ENCODE measurements at places on chromosomes 4 and X.
A peak's percentile ranks its signal among the peaks of the same experiment; 100 is the strongest.

DNA sequence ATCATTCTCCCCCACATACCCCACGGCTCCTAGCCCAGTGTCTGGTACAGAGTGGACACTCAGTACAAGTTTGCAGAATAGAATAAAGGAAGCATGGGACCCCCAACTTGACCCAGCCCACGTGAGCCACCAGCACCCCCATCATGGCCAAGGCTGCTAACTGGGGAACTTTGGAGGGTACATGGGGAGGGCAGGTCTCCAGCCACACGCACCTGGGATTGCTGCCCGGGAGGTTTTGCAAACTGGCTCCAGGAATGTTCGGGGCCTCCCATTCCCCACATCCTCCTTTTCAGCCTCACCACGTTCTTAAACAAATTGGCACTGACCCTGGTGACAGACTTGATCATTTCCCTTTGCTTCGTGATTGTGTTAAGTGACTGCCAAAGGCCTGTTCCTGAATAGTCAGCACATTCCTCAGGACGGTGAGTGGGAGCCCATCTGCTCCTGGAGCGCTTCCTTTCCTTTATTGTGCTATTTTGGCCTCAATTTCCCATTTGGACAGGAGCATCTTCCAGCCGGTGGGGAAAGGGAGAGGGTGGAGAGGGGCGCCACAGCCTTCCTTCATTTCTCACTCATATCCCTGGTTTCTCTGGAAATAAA, 18.7 kb upstream of the XPNPEP2 start:
- no peak for DNase-seq

DNA sequence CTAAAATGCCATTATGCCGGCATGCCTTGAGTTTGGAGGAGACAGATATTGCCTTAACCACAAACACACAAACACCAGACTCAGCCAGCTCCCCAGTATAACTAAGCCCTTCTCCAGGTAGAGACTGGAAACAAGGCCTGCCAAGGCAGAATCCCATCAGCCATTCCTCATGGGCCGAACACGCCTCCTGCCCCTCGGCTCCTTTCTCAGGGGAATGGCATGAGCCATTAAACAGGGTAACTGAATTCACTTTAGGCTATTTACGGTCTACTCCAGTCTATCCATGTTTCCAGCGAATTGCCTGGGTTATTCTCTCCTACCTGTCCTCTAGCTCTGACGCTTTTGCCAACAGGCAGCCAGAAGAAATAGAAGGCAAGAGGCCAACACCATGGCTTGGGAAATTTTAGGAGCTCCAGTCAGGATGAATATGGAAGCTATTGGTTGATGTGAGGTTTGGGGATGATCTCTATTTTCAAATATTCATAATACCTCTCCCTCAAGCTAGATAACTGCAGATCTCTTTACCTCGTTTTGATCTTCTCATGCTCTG, 4.9 kb downstream of the SEL1L3 start:
- DNase-seq = no peak

- no peak for DNase-seq
These were observed 21.3 kb upstream of the SOX3 start for GRCh38 chrX:140526171-140526570.

DNA sequence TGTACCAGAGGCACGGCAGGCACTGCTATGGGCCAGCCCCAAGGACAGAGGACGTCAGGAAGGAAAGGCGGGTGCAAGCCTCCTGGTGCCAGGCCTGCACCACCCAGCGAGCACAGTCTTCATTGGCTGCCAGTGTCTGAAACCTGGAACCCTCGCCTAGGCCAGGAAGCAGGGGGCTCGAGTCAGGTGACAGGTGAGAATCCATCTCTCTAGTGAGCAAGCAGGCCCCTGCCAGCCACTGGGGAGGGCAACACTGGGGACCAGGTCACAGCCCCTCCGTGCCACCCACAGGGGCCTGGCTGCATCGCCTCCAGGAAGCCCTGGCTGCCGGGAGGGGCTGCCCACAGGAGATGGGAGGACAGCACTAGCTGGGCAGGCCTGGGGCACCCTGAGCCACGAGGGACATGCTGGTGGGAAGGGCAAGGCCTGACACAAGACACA, 6.9 kb upstream of the HAUS3 start:
- peak; percentile 8 for DNase-seq

DNA sequence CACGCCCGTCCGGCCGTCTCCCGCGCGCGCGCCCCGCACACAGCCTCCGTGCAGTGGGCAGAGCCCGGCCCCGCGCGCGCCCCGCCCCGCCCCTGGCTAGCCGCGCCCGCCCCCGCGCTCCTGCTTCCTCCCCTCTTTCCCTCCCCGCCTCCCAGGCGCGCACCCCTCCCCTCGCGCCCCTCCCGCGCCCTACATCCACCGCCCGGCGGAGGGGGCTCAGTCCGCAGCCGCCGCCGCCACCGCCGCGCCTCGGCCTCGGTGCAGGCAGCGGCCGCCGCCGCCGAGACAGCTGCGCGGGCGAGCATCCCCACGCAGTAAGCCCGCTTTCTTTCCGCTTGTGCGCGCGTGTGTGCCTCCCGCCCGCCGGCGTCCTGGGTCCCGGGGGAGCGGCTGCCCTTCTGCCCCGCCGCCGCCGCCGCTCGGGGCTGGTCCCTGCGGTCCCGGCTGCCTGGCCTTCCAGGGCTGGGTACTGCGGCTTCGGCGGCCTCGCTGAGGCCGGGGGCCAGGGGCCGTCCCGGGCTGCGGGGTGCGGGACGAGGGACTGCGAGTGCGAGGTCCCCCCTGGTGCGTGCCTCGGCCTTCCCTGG, at the start of gene FHL1:
Gene FHL1 (plus strand): TSS at position 219 of the 587 bp plus-strand sequence.
- peak; percentile 70 for DNase-seq

DNA sequence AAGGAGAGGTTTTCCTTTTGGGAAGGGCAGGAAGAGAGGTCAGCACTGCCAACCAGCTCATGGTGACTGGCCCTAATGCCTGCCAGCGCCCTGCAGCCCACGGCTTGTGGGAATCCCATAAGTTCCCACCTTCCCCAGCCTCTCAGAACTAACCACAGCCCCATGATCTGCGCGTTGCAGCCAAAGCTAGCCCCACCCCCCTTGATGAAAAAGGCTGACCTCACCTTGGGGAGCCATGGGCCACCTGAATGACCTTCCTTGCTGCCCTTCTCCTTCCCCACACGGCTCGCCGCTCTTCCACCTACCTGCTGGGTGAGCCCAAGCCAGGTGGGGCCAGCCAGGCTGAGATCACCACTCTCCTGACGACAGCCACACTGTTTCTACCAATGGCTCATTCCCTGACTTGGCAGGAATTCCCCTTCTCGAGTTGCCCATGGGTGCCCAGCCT, 3.9 kb upstream of the ELF4 start:
- DNase-seq = no peak

- DNase-seq = no peak
These were observed 286.4 kb downstream of the USP46 start for GRCh38 chr4:52372747-52373146.

DNA sequence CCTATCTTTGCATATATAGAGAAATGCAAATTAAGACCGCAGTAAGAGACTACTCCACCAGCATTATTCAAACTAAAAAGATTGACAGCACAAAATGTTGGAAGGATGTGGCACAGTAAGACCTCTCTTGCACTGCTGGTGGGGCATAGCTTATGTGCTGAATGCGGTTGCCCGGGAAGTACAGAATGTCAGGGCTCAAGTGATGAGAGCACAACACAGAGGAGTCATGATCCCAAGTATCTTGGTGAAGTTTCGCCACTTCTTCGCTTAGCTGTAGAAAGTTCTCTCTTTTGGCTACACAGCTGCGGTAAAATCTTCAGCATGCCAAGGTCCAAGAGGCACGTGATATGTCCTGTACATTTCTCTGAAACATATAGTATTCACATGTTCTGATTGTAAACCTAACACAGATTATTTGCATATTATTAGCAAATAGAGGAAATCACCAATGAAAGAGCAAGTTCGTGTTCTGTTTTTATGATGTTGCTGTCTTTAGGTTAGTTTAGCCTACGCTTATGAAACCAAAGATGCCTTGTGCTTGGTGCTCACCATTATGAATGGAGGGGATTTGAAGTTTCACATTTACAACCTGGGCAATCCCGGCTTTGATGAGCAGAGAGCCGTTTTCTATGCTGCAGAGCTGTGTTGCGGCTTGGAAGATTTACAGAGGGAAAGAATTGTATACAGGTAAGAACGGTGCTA, 55.0 kb downstream of the HTT-AS start:
- DNase-seq = no peak

DNA sequence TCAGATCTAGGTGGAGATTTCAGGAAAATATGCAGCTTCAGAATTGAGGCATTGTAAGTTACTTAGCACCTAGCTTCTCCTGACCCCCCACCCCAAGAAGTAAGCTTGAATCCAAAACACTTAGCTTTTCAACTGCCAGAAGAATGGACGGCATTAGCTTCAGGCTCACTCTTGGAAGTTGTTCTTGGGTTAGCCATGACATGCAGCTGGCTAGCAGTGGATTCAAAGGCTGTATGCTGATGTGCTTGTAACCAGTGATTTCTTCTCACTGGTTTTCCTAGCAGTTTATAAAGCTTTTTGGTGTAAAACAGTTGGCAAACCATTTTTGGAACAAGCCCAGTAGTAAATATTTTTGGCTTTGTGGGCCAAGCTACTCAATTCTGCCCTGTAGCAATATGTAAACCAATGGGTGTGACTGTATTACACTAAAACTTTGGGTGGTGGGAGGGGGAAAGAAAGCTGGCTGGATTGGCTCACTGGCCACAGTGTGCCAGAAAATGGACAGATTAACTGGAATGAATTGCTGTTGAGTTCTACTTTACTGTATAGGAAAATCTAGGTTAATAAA, 85.6 kb downstream of the SHROOM2 start:
- no peak for DNase-seq

- peak; percentile 32 for DNase-seq
These were observed 32.4 kb downstream of the PRDX4 start for GRCh38 chrX:23699636-23700194.

DNA sequence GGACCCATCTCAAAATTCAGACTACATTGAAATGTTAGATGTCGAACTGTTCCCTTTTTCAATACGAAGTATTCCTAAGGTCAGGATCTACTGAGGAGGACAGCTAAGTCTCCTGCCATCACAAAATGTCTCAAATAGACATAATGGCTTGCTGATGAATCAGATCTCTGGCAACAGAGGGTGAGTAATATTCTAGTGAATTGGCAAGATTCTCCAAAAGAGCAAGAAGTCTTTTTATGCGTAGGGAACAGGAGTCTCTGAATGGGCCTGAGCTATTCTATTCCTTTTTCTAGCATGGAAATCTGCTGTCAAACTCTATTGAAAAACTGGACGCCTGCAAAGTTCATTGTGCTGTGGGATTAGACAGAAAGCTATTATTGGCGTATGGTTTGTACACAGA, 145.4 kb downstream of the FNIP2 start:
- no peak for DNase-seq

GRCh38 chr4:1323280-1323634, 23.8 kb upstream of the UVSSA start:
- DNase-seq = no peak

DNA sequence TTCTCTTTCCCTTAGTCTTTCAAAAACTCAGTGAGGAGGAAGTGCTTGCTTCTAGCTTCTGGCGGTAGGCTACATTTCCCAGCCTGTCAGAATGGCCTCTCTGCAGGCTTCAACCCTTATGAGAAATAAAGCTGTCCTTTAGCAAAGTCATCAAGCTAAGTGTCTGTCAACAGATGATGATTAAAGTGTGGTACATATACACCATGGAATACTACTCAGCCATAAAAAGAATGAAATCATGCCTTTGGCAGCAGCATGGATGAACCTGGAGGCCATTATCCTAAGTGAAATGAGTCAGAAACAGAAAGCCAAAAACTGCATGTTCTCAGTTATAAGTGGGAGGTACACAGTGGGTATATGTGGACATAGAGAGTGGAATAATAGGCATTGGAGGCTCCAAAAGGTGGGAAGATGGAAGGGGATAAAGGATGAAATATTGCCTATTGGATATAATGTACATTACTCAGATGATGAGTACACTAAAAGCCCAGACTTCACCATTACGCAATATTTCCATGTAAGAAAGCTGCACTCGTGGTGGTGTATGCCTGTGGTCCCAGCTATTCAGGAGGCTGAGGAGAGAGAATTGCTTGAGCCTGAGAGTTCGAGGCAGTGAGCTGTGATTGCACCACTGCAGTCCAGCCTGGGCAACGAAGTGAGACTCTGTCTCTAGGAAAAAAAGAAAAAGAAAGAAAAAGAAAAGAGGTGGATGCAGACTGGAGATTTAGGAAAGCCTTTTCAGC, 7.9 kb downstream of the TRIM2 start:
- no peak for DNase-seq

DNA sequence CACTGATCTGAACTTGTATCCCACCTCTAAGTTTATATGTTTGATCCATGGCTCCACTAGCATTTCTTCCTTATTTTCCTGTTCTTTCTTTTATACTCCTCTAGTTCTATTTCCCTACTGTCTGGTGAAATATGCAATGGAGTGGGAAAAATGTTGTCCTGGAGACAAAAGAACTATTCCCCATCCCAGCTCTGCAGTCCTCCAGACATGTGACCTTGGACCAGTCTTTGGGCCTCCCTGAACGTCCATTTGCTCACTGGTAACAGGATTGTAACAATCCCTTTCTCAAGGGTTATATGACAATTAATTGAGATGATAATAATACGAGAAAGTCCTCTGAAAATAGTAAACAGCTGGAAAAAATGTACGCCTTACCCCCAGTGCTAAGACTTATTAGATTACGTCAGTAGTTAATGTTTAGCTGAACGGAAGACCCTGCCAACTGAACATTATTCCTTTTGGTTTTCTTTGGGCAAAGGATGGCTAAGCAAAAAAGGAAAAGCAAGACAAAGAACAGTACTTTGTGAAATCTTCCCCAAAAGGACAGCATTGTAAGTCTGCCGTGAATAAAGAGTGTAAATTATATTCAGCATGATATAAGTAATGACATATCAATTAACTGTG, 302.3 kb upstream of the PPARGC1A start:
- DNase-seq = no peak

DNA sequence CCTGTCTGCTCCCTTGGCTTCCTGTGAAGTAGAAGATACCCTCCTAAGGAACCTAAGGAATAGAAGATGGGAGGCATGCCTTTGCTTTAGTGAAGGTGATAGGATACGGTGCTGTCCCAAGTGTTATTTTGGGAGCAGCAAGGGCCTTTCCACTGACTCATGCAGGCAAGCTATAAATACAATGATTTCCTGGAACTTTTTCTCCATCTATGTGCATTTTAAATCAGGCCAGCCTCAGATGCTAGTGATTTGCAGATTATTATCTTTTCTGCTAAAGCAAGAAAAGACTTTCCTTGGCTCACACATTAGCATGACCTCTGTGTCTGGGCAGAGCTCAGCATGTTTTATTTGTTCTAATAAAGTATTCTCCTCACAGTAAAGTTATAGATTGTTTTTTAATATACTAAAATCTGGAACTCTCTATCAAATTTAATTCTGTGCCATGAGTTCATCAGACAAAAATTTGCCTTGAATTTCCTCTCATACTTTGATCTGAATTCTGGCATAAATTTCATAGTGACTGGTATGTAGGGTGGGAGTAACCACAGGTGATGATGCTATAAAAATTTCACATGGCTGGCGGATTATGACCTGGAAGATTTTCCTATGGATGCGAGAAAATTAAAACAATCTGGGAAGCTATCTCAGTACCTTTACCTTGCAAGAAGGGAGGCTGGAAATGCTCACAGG, 131.7 kb downstream of the REPS2 start:
- DNase-seq = no peak

GRCh38 chr4:149145803-149146202, 669.8 kb downstream of the IQCM start:
- no peak for DNase-seq

GRCh38 chrX:46770817-46771163, 11.9 kb upstream of the SLC9A7 start:
- no peak for DNase-seq

All from iPS-NIHi11 (cell line).